ENCODE measurements at places on chromosomes 11 and 22.

- DNase-seq = no peak
These were observed 17.5 kb downstream of the SLC6A5 start for GRCh38 chr11:20616920-20617319.

DNA sequence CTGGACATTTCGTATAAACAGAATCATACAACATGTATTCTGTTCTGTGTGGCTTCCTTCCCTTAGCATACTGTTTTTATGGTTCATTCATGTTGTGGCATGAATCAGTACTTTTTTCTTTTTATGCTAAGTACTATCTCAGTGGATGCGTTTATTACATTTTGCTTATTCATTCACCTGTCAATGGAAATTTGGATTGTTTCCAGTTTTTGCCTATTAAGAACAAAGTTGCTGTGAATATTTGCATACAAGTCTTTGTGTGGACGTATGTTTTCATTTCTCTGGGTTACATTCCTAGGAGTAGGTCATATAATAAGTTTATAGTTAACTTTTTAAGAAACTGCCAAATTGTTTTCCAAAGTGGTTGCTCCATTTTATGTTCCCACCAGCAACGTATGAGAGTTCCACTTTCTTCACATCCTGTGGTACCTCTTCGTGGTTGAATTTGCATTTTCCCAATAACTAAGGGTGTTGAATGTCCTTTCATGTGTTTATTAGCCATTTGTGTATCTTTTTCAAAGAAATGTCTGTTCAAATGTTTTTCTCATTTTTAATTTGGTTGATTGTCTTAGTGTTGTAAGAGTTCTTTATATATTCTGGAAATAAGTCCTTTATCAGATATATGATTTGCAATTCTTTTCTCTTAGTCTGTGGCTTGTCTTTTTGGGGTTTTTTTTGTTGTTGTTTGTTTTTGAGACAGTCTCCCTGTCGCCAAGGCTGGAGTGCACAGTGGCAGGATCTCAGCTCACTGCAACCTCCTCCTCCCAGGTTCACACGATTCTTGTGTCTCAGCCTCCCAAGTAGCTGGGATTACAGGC, 46.0 kb upstream of the MICAL2 start:
- no peak for DNase-seq

DNA sequence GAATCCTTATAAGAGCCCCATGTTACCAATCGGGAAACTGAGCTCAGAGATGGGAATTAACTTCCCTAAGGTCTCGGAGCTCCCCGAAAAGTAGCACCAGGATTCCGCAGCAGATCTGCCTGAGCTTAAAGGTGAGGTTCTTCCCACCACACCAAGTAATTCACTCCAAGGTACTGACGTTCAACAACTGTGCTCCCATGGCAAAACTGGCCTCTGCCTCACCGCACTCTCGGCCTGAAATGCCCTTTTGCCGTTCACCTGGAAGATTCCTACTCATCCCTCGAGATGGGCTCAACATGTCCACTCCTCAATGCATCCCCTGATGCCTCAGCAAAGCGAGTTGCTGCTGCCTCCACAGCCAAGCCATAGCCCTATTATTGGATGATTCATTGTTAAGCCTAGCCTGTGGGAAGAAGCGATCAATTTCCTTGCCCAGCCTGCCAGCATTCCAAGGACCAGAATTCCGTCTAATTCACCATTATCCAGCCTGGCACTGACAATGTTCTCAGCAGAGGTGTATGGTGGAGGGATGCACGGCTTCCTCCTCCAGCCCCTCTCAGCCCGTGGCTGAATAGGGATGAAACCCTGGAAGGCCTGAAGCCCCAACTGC, 4.2 kb downstream of the PLAAT3 start:
- DNase-seq = no peak

- DNase-seq = no peak
These were observed 72.3 kb downstream of the ARFGAP2 start for GRCh38 chr11:47104261-47104950.

DNA sequence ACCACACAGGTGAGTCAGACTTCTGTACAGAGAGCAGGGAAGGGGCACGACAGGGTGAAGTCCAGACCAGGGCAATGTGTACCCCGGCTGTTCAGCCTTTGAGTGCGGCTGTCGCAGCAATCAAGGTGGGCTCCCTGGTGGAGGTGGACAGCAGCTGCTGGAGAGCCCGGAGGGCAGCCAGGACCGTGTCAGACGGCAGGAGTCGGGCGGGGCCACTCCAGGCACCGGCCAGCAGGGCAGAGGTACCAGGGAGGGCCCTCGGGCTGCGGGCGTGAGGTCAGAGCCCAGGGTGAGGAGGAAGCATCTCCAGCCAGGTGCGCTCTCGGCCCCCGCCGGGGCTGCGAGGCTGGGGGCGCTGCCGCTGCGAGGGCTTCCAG, 802 bp upstream of the PIM3 start:
- DNase-seq = no peak

DNA sequence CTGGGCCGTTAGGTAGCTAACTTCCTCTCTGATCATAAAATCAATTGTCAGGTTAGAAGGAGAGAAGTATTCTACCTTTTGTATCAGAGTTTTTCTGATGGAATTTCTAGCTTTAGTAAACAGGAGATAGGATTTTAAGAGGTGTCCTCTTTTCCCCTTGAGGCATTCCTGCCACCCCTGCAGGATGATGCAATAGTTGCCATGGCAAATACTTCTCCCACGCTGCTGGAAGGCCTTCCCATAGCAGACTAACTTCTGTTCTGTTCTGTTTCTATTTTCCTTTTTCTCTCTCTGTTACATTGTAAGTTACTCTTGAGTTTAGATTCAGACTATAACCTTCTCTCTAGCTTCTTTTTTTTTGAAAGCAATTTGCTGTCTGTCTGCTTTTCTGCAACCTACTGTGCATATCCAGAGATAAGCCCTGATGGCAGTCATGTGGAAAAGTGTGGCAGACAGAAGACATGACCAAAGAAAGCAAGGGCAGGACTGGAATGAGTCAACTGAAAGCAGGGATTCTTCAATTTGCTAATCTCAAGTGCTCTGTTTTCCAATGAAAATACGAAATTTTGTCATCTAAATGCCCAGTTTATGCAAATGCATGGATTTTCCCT, 679.1 kb downstream of the DLG2 start:
- DNase-seq = no peak

Measured in left renal cortex interstitium (tissue), 4 donors.